ENCODE measurements at places on chromosomes 6 and 20.

DNA sequence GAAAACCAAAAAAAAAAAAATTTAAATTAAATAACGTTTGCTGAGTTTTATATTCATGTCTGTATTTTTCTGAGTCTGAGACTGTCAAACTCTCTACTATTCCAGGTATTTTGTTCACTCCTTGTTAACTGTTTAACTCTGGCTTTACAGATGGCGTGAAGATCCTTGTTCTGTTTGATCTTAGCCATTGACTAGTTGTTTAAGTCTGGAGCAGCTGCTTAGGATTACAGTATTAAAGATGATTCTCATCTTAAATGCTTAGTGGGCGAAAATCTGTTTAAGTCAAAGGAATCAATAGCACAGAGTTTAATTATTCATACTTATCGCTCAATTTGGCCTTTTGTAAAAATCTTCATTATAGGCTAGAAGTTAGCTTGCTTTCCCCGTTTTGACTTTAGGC lies 2.4 kb downstream of the PHACTR2 start:
- DNase-seq: no peak

DNA sequence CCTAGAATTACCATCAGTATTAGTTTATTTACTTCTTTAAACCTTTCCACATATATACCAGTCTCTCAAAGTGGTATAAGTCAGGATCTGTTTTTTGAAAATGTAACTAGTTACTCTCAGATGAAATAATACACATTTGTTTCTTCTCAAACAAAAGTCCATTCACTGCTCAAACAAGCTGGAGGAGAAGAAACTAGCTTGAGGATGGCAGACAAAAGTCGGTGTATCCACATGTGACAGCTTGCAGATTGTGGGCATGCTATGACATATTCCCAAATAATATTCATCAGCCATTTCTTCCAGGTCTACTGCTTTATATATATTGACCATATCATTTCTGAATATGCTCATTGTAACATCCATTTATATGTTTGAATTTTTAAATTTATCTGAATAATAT lies 197.4 kb upstream of the KCNQ5 start:
- DNase-seq: no peak

DNA sequence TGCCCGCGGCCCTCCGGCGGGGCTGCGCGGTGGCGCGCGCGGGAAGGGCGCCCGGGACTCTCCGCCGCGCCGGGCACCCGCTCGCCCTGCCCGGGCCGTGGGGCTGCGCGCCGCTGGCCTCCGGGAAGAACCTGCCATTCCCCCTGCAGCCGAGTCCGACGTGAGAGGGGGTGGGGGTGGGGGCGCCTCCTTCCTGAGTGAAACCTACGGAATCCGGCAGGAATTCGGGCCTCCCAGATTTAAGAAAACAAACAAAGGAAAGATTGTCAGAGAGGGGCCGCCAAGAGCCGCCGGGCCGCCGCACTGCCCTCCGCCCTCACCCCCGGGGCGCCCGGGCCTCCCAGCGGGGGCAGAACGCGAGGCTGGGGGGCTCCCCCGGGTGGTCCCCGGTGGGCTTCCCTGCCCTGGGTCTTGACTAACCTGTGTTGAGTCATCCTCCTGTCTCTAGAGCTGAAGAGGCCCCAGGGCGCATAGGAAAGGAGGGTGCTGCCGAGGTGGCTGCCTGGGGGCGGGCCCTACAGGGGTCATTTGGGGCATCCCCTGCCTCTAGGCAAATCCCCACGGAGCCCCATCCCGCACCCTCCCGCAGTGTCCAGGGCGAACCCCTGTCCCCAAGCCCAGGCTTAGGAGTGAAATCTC lies 42.2 kb upstream of the FOXP4 start:
- no peak for DNase-seq

GRCh38 chr6:38631186-38631783 lies 8.4 kb downstream of the BTBD9 start:
- DNase-seq: no peak

DNA sequence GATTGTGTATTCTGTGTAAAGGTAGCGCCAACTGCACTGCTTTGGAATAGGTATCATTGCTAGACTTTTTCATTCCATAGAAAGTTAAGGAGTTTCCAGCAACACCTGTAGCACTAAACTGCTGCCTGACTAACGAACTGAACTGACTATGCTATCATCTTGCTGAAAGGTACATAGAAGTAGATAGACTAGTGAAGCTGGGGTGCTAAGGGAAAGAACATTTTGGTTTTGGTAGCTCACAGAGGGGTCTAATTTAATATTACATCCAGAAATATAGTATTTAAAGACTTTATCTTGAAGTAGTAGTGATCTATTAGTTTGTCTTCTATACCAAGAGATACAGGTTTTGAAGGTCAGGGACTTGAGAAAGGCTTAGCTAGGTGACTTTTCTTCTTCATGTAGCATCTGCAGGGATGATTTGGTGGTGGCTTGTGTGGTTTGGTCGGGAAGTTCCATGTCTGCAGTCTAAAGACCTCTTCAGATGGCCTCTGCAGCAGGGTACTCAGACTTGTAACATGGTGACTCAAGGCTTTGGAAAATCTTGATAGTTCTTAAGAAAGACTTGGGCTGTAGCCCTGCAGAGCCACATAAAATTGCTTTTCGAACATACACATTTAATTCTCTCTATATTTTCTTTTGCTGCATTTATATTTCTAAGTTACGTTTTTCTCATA lies 10.2 kb downstream of the SENP6 start:
- DNase-seq: no peak

DNA sequence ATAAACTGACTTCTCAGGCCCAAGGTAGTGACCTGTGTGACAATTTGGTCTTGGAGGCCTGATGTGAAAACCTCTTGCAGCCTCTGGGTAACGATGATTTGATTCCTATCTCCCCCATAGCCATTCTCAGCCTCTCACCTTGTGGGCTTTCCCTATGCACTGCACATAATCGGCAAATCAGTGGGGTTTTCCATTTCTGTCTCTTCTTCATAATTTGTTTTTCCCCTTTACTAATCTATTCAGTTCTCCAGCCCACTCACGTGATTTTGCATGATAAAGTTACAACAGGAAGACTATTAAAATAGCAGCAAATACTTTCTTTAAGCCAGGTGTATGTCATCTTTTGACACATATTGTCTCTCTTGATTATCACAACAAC lies 893.7 kb downstream of the TFAP2A start:
- no peak for DNase-seq

GRCh38 chr20:51423810-51424209 lies 118.7 kb downstream of the NFATC2 start:
- no peak for DNase-seq

DNA sequence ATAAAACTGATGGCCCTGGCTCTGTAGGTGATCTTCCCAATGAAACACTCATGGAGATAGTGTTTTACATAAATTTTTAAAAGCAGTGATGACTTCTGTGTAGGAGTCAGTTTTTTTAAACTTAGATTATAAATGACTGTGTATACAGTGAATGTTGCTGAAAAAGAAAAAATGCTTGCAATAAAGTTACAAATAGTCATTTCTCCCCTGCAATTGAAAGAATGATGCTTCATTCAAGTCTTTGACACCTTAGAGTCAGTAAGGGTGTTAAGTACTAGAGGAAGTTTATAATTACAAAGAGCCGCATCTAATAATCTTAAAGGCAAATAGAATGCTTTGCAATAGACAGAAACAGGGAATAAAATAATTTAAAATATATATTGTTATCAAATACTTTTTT lies 27.6 kb downstream of the ZNF292 start:
- DNase-seq: no peak

GRCh38 chr20:4155953-4156352 lies 140.6 kb upstream of the RNF24 start:
- DNase-seq: no peak

- no peak for DNase-seq
Observed at GRCh38 chr6:30130887-30131862, 4.8 kb upstream of the TRIM40 start.

GRCh38 chr20:54093423-54094267 lies 23.3 kb upstream of the BCAS1 start:
- DNase-seq: no peak

DNA sequence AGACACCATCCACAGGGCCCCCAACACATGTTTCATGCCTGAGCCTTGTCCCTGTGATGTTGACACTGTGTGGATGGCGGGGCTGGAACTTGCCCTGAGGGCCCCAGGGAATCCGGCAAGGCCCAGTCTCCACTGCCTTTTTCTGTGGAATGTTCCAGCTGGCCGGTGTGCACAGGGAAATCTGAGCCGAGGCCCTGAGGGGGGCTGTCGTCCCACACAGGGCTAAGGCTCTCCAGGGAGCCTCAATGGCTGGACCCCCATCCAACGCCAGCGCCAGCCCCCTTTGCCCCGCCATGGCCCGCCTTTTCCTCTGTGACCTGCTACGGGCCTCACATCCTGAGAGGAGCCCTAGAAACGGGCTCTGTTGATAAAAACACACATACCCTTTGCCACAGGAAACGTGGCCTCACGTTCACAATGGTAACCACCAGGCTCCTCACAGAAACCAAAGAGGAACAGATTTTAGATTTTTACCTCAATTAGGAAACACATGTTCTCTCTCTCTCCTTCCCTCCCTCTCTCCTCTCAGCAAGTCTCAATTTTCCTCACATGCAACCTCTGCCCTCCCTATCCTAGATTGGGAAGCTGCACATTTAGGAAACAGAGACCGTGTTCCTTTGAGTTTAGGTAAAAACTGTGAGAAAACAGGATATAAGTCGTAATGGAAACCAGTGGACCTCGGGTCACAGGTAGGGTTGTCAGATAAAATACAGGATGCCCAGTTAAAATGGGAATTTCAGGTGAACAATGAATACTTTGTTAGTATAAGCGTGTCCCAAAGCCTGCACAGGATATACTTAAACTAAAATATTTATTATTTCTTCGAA lies 13.7 kb upstream of the ZNF831 start:
- no peak for DNase-seq

- no peak for DNase-seq
Observed at GRCh38 chr6:107977283-107977682, 19.3 kb upstream of the SEC63 start.

DNA sequence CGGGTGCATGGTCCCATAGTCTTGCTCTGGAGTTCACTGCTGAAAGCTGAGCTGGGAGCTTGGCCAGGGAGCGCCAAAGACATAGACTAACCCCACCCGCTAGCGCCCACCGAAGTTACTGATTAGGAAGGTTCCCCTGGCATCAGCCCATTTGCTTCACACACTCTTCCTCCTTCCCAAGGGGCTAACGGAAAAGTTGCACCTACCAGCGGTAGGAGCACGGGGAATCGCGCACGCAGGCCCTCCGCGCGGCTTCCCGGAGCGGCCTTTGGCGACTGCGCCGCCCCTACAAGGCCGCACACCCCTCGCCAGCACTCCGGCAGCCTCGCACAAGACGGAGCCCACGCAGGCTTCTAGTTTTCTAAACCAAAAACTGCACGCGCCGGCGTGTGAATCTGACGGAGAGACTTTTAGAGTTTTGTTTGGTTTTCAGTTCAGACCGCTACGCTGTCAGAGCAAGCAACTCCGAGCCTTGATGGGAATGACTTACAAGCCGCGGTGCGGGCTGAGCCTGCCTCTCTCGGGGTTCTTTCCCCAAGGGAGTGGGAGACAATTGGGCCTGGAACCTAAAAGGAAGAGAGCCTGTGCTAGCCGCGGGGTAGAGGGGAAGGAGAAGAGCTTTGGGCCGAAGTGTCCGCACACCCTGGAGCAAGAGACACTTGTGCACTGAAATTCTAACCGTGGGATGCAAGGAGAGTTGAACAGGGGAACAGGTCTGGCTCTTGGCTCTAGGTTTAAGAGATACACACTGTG lies 891 bp upstream of the POU3F2 start:
- no peak for DNase-seq

DNA sequence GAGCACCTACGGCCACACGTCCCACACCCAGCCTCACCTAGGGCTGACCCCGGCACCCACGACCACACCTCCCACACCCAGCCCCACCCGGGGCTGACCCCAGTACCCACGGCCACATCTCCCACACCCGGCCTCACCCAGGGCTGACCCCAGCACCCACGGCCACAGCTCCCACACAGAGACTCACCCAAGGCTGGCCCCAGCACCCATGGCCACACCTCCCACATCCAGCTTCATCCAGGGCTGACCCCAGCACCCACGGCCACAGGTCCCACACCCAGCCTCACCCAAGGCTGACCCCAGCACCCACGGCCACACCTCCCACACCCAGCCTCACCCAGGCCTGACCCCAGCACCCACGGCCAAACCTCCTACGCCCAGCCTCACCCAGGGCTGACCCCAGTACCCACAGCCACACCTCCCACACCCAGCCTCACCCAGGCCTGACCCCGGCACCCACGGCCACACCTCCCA lies 36.7 kb downstream of the NINL start:
- no peak for DNase-seq

- DNase-seq: no peak
Observed at GRCh38 chr20:38084425-38084951, 50.9 kb downstream of the RPRD1B start.

GRCh38 chr20:48606841-48607543 lies 220.8 kb downstream of the PREX1 start:
- no peak for DNase-seq

DNA sequence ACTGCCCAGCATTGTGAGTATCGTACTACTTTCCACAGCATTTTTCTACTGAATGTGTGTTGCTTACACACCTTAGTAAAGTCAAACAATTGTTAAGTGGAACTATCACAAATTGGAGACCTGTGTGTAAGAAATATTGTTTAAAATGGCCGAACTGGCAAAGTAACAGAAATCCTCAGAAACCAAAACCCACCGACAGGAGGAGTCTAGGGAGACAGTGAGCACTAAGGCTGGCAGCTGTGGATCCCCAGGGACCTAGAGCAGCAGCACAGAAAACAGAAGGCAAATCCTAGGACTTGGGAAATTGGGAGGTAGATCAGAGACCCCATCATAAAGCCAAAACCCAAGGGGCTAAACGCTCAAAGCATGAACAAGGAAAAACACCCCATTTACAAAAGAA lies 69.9 kb downstream of the SESN1 start:
- DNase-seq: no peak

GRCh38 chr6:157535340-157536222 lies 154.6 kb downstream of the ZDHHC14 start:
- DNase-seq: peak; percentile 59

- DNase-seq: peak; percentile 15
Observed at GRCh38 chr6:125821825-125822281, 31.1 kb downstream of the NCOA7 start.

GRCh38 chr6:114140416-114140815 lies 169.5 kb upstream of the HDAC2 start:
- no peak for DNase-seq

- no peak for DNase-seq
Observed at GRCh38 chr6:90136176-90136575, 160.5 kb downstream of the BACH2 start.

DNA sequence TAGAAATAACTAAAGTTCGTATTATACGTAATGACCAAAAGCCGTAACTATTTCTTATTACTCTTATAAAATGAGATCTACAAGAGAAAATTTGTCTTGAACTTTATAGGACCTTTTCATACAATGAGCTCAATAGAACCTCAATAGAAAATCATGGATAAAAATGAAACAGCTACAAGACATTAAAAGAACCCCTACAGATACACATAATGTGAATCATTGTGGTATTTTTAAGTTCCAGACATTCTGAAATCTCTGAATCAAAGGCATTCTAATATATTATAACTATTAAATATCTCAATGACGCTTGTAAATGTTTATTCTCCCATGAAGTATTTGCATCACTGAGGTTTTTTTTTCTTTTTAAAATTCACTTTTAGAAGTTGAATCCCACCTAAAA lies 22.2 kb upstream of the POU3F2 start:
- no peak for DNase-seq

GRCh38 chr6:32254761-32255198 lies 30.9 kb upstream of the NOTCH4 start:
- no peak for DNase-seq

Measured in bone marrow (tissue), 2 donors.